ENCODE measurements at places on chromosomes 2 and 18.

- no peak for DNase-seq
Measured at GRCh38 chr18:55381277-55381676, 206.7 kb downstream of the TCF4 start.

DNA sequence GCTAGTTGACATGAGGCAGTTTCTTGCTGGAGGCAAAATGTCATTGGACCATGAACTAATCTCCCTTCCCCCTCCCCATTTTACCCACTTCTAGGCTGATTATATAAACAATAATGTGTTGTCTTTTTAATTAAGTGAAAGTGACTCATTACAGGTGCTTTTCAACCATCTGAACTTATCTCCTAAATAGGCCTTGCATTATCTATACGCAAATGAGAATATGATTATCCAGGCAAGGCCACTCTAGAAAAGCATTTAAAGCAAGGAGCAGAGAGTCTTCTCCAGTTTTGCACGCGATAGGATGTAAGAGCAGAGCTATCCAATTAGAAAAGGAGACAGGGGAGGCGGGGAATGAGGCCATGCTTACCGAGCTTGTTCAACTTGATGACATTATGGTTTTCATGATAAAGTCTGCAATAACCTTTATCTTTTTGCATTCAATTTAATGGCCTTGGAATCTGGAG is 286.1 kb upstream of the SIX3 start:
- no peak for DNase-seq

DNA sequence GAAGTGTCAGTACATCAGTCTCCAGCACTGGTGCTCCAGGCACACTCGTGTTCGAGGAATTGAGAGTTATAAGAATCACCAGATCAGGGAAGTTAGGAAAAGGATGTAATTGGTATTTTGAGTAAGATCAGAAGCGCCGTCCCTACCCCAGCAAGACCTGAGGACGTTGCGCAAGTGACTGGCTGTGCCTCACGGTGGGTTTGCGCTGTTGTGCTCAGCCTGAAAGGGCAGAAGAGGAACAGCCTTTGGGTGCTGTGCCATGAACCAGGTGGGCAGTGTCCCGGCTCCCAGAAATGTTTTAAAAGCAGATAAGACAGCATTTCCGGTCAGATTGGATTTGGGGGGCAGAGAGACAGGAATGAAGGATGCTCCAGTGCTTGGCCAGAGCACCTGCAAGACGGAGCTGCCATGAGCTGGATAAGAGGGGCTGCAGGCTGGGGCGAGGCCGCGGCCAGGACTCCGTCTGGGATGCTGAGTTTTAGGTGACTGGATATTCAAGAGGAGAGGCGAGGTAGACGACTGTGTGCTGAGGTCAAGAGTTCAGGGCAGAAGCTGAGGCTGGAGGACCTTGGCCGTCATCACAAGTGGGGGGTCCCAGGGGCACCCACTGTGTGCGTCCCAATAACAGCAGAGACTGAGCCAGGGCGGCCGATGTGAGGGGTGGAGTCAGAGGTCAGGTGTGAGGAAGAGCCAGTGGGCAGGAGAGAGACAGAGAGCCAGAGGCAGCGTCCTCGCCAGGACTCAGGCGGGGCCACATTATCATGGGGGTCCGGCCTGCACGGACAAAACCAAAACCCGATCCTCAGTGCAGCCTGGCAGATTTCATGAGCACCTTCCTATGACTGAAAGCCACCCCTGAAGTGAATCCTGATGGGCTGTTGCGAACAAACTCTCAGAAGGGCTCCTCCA is 77.7 kb upstream of the ALKAL2 start:
- no peak for DNase-seq

- no peak for DNase-seq
Measured at GRCh38 chr18:49819071-49819662, 5.8 kb upstream of the ACAA2 start.

Data from HCT116 (cell line).